ENCODE measurements at places on chromosomes 1 and 21.

DNA sequence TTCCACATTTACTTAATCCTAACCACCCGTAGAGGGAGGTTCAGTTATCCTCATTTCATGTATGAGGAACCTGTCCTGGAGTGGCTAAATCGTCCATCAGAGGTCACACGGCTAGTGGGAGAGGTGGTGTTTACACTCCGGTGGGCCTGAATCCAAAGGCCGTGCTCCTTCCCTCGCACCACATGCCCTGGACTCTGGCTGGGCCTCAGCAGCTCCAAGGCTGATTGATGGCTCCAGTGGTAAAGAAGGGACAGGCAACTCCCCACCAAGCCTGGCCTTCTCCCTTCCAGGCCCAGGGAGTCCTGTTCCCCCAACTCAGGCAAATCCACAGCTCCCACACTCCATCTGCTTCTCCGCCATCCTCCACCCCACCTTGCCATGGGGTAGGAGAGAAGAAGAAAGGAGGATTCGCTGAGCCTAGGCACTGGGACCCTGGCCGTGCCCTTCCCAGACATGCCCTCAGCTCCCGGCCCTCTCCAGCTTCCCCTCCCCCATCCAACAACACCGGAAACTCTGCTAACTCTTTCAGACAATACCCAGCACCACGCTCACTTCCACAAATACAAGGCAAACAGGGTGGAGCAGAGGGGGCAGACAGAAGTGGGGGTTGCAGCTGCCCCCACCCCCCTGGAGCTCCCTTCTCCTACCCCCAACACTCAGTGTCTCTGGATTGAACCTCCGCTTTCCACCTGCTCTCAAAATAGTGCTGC, 10.9 kb downstream of the ARHGEF2 start:
- DNase-seq: peak; percentile 30

DNA sequence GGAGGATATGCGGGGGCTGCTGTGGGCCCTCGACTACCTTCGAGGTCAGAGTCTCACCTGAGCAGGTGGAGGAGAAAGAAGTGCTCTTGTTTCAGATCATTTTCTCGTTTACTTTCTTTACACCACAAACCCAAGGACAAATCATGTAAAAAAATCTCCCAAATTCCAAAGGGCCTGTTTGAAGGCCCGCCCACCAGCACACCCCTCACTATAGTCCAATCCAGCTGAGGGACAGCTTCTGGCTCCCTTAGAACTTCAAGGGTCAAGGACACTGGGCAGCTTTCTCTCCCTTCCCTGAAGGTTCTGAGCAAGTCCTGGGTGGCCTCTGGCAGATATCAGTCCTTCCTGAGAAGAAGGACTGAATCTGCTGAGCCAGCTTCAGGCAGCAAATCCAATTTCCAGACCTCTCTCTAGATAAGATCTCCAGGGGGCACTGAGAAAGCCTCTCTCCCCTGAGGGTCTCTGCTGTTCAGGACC, 5.5 kb downstream of the STK40 start:
- peak; percentile 35 for DNase-seq

- peak; percentile 68 for DNase-seq
Observed at GRCh38 chr21:43273708-43274021, 104.9 kb downstream of the CRYAA start.

GRCh38 chr1:154867841-154868605, 2.1 kb downstream of the KCNN3 start:
- no peak for DNase-seq

DNA sequence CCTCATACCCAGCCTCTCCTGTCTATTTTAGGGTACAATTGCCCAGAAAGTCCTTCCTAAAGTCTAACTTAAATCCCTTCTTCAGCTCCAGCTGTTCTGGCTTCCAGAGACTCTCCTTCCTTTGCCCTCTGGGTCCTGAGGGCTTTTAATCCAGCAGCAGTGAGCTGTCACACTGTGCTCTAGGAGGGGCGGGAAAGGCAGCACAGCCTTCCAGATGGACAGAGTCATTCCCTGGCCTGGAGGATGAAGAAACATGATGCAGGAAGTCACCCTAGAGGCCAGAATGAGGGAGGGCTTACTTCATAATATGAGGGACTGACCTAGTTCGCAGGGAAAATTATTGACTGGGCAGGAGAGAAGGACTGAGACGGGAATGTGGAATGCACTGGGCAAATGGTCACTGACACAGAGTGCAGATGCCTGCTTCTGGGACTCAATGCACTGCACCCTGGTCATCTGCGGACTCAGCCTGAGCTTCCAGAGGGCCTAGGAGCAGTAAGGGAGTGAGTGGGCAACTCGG, 1.3 kb downstream of the SH2D2A start:
- peak; percentile 65 for DNase-seq

DNA sequence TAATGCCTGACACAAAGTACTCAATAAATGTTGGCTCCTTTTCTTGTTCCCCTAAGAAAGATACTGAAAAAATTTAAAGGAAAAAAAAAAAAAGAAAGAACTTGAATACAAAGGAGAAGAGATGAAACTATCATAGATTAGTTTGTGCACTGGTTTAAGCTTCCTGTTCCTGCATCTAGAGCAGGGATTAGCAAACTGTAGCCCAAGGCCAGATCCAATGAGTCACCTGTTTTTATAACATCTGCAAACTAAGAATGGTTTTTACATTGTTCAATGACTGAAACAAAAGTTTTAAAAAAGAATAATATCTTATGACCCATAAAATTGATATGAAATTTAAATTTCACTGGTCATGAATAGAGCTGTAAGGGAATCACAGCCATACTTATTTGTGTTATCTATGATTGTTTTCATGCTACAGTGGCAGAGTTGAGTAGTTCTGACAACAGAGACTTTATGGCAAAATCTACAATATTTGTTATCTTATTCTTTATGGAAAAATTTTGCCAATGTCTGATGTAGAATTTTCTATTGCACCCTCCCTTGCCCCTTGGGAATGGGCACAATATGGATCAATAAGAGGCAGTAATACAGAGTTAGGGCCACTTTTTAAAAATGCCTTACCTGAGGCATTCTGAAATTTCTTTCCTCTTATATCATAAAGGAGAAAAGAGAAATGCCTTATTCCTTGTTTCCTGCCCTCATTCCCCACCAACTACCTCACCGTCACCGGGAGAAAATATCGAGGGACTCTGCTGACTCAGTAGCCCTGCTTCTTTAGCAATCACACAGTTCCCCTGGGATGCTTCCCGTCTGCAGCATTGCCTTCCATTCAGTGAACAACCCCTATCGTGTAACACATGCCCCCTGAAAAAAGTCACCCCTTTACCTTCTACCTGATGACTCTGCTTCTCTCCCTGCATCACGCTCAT, 50.6 kb downstream of the WDR64 start:
- DNase-seq: no peak

GRCh38 chr1:108605633-108606032, 45.7 kb downstream of the EEIG2 start:
- DNase-seq: no peak

DNA sequence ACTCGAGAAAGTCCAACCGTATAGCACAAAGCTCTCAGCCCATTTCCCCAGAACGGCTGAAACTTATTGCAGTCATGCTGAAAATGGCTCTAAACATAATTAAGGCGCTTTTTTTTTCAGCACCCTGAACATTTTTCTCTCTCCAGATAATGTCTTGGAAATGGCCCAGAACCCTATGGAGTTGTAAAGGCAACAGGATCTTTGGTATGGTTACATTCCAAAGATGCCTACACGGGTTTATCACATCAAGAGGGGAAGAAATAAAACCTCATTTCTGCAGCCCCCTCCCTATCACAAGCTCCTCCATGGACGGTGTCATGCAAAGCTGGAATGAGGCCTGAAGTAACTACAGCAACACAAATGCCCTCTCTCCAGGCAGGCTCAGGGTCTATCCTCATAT, 126.4 kb upstream of the GALNT2 start:
- no peak for DNase-seq

- DNase-seq: peak; percentile 94
Observed at GRCh38 chr1:12618965-12619791, 1.2 kb upstream of the DHRS3 start.

GRCh38 chr1:109112056-109112651, 1.8 kb upstream of the ELAPOR1 start:
- DNase-seq: no peak

DNA sequence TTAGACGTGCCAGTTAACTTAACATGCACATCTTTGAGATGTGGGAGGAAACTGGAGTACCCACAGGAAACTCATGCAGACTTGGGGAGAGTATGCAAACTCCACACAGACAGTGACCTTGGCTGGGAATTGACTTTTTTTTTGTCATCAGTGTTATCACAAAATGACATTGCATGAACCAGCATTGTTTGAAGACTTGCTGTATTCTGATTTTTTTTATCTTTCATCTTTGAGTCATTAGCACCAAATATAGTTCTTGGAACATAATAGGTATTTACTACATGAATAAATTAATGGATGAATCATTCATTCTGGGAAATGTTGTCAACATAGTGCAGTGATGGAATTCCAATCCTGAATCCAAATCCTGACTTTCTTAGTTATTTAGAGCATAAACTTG, 77.0 kb downstream of the ATF6 start:
- no peak for DNase-seq

- no peak for DNase-seq
Observed at GRCh38 chr1:100866041-100866900, 28.4 kb downstream of the EXTL2 start.

DNA sequence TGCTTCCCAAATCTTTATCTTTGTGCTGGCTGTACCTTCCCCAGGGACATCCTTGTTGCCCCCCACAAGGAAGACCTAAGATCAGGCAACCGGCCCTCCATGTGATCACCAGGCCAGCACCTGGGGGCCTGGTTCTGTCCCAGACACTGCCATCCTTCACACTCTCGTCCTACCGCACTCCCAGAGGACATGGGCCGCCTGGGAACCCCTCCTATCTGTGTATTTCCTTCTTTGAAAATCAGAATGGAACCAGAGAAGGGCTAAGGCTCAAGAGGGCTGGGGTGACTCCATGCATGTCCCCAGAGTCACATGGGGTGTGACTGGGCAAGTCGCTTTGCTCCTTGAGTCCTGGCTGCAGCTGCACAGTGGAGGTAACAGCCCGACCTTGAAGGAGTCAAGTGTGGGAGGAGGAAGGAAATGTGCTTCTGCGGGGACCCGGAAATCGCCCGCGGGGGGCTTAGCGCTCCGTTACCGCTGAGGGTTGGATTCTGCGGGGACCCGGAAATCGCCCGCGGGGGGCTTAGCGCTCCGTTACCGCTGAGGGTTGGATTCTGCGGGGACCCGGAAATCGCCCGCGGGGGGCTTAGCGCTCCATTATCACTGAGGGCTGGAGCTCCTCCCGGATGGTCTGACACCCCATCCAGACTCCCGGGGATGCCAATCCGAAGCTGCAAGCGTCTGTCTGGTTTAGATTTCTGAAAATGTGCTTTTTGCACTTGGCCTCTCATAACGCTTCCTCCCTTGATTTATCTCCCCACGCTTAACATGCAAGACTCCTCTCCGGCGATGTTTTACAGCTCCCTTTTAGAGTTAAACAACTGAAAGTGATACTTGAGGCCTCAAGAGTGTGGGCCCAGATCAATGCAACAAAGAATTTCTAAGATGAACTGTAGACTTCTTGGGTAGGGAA, 278.9 kb downstream of the NPHP4 start:
- no peak for DNase-seq

GRCh38 chr21:45002381-45003204, 62.8 kb downstream of the SLX9 start:
- DNase-seq: no peak

- DNase-seq: peak; percentile 65
Observed at GRCh38 chr1:42966688-42967612, 8.3 kb upstream of the SLC2A1 start.

DNA sequence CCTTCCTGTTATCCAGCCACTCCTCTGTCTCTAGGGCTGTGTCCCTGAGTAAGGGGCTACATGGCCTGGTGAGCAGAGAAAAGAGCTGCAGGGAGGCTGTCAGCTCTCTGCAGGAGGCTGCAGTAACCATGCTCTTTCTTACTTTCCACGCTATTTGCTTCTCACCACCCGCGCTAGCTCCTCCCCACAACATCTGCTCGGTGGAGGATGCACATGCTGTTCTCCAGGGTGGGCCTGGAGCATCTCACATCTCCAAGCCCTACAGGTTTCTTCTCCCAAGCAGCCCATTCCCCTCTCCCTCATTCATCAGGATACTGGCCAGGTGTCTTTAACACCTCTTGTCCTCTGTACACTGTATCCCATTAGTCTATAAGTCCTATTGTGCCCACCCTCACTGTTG, 103.8 kb downstream of the IER5 start:
- no peak for DNase-seq

DNA sequence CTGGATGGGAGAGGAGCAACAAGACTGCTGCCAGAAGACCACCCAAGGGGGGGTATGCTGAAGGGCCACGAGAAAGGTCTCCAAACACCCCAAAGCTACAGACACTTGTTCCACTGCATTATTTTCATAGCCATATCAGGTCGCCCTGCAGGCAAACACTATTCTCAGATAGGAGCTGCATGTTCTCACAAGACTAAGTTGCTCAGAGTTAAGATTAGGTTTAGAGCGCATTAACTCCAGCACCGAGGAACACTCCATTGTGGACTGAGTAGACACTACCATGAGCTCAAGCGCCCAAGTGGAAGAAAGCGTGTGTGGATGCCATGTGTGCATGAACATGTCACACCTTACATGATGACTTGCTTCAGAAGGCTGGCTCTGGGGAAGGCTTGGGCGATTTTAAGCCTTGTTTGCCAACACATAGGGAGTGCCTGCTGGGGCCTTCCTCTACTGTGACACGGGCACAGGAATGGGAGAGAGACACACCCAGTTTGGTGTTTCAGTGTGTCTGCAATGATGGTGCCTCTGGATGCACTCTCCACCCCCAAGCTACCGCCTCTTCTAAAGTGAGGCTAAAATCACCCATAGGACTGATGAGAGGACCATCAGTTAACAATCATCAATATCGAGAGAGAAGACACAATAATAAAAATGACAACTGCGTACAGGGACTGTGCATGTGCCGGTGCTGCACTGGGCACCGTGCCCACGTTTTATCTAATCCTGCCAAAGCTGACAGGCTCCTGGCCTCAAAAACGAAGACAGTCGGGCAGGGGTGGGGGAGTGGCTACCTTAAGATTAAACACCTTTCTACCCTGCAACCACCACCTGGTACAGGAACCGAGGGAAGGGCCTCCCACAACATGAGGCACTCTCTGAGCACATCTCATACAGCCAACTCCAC, 34.9 kb downstream of the SSBP3 start:
- DNase-seq: no peak

- no peak for DNase-seq
Observed at GRCh38 chr1:215594640-215595039, 27.5 kb downstream of the KCTD3 start.

GRCh38 chr1:25684216-25684965, 67.8 kb downstream of the MAN1C1 start:
- no peak for DNase-seq

DNA sequence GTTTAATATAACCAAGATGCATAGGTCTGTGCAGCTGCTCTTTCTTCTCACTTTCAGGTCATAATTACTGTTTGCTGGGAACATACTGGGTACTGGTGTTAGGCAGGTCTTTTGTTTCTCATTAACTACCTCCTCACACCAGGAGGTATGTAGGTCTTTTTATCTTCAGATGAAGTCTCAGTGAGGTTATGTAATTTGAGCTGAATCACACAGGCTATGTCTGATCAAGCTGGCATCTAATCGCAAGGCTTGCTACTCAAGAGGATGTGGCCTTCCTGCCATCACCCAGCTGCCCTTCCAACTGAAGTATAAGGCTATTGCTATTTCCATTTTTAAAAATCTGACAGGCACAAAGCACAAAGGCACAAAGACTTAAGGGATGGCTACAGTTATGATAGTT, 96.4 kb downstream of the RUNX1 start:
- DNase-seq: no peak
